T1000 (cell line): ENCODE measurements at places on chromosomes 6 and 20.
A peak's percentile ranks its signal among the peaks of the same experiment; 100 is the strongest.

- no peak for DNase-seq
Measured at GRCh38 chr6:159700970-159701369, 7.9 kb upstream of the SOD2 start.

GRCh38 chr6:136791296-136792094 lies 782 bp downstream of the MAP3K5 start:
- peak; percentile 69 for DNase-seq

- DNase-seq = no peak
Measured at GRCh38 chr6:164911151-164911550, 398.3 kb downstream of the C6orf118 start.

DNA sequence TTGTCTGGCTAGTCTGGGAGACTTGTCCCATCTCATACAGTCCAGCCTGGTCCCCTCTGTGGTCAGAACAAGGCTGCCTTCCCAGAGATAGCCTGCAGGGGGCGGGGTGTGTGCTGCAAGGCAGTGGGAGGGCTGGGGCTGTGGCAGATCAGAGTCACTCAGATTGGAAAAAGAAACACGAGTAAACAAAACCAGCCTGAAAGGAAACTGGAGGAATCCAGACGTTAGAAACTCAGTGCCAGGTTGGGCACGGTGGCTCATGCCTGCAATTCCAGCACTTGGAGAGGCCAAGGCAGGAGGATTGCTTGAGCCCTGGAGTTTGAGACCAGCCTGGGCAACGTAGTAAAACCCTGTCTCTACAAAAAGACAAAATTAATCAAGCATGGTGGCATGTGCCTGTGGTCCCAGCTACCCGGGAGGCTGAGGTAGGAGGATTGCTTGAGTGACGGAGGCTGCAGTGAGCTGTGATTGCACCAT lies 20.2 kb downstream of the LEMD2 start:
- peak; percentile 72 for DNase-seq

GRCh38 chr6:30091577-30092381 lies 16.2 kb upstream of the RNF39 start:
- peak; percentile 75 for DNase-seq

GRCh38 chr6:24643920-24644319 lies 2.1 kb downstream of the KIAA0319 start:
- DNase-seq = no peak

- DNase-seq = no peak
Measured at GRCh38 chr6:103680116-103680515, 1179.6 kb downstream of the HACE1 start.

DNA sequence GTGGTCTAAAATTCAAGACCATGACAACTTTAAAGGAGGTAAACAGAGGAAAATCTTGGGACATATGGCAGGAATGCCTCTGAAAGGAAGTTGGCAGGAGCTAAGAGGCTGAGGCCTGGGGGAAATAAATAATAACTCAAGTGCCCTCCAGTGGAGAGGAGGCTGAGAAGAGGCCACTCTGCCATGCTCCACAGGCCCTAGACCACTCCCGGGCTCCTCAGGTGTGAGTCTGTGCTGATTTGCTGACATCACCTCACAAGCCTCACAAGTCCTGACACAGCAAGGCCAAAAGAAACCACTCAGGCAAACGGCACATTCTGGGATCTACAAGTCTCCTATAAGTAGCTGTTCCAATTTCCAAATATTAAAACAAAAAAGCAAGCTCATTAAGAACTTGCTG lies 91.0 kb upstream of the RIPOR2 start:
- no peak for DNase-seq

- DNase-seq = no peak
Measured at GRCh38 chr20:19802492-19803158, 44.6 kb downstream of the RIN2 start.
